ENCODE measurements at places on chromosomes 12 and 14.

GRCh38 chr12:69502345-69503081 lies 32.3 kb downstream of the FRS2 start:
- DNase-seq, result no peak

DNA sequence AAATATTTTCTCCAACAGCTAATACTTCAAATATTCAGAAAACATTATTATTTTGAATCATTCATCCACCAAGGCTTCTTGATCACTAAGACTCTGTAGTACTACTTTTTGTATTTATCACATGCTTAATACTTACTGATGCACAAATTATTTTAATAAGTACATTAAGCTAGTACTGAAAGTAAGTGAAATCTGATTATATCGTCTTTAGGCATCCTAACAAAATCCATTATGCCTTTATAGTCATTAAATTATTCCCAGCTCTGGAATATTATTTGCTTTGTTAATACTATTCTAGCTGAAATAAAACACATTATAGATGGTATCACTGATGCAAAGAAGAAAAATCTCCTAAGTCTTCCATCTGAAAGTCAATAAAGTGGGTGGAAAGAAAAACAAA lies 75.1 kb upstream of the TTC7B start:
- no peak for DNase-seq

GRCh38 chr12:79691511-79692248 lies 916 bp upstream of the PAWR start:
- DNase-seq, result no peak

GRCh38 chr12:66236969-66237368 lies 48.0 kb downstream of the IRAK3 start:
- DNase-seq, result no peak

GRCh38 chr14:95553141-95553540 lies 18.3 kb downstream of the GLRX5 start:
- DNase-seq, result no peak

GRCh38 chr12:110704750-110705149 lies 15.8 kb upstream of the HVCN1 start:
- no peak for DNase-seq
